Esophagus squamous epithelium (tissue), 5 donors: ENCODE measurements at places on chromosomes 2 and 18.

DNA sequence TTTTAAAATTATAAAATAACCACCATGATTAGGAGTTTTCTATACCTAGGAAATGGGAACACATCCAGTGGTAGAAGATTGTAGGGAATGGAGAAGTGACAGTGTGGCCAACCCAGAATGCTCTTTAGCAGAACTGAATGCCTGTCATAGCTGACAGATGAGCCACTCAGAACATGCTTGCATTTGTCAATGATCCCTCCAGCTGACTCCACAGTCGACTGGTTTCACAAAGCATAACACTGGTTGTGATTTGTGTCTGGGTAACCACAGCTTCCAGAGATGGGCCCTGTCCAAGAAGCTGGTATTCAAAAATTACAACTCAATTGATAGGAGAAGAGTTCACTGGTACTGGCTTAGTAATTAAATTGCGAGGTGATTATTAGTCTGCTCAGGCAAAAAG lies 9.0 kb upstream of the CTIF start:
- no peak for DNase-seq

DNA sequence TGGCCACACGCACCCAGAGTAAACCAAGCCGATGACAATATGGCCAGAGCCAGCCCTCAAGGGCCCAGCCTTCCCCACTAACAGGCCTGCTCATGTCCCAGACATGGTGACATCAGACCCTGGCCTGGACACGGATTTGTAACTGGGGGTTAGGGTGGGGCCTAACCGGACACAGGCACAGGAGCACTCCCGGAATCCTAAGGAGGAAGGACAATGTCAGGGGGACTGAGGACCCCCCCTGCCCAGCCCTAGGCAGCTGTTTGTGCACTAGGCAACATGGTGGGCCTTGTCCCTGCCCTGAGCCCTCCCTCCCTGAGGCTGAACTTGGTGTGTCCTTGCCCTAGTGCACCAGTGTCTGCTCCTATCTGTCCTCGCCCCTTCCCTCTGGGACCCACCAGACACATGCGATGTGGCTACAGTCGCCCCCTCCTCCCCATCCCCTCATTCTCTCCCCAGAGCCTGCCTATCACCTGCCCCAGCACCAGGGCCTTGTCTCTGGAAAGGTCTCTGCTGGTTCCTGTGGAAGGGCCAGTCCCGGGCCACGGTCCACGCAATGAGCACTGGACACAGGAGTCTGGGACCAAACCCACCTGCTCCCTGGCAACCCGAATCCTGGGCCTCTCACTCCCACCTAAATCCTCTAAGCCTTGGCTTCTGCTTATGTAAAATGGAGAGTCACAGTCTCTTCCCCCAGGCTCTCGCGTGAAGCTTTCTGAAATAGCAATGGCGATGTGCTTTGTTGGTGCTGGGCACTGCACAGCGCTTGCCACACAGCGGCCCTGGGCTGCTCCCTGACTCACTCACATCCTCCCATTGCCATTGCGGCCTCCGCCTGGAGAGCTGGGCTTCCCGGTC lies 76.5 kb upstream of the RAB6C start:
- DNase-seq = no peak

DNA sequence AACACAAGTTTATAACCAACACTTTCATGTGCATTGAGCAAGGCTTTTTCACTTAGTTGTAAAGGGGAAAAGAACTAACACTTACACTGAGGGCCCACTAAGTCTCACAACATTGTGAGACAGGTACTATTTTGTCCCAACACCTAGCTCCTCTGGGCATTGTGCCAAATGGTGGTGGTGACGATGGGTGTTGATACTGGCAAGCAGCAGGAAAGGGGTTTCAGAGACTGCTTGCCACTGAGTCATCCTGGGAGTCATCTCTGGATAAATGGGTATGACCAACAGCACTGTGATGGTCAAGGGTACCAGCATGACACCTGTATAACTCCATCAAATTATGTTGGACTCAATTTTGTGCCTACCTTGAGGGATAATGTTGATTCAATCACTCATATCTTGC lies 138.8 kb upstream of the ITGA6 start:
- DNase-seq = no peak

GRCh38 chr2:156309167-156309566 lies 23.4 kb downstream of the NR4A2 start:
- no peak for DNase-seq

DNA sequence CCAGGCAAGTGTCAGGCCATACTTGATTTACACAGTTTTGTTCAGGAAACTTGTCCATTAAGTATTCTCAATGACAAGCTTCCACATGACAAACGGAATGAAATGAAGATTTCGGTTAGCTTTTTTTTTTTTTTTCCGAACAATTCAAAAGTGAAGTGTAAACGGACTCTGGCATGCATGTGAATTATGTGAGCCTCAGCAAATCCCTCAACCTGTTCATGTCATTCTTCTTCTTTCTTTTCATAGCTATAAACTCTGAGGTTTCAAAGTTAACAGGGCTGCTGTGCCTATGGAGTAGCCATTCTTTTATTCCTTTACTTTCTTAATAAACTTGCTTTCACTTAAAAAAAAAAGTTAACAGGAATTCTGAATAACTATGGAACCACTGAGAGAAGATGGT lies 110.3 kb downstream of the NOL10 start:
- no peak for DNase-seq

DNA sequence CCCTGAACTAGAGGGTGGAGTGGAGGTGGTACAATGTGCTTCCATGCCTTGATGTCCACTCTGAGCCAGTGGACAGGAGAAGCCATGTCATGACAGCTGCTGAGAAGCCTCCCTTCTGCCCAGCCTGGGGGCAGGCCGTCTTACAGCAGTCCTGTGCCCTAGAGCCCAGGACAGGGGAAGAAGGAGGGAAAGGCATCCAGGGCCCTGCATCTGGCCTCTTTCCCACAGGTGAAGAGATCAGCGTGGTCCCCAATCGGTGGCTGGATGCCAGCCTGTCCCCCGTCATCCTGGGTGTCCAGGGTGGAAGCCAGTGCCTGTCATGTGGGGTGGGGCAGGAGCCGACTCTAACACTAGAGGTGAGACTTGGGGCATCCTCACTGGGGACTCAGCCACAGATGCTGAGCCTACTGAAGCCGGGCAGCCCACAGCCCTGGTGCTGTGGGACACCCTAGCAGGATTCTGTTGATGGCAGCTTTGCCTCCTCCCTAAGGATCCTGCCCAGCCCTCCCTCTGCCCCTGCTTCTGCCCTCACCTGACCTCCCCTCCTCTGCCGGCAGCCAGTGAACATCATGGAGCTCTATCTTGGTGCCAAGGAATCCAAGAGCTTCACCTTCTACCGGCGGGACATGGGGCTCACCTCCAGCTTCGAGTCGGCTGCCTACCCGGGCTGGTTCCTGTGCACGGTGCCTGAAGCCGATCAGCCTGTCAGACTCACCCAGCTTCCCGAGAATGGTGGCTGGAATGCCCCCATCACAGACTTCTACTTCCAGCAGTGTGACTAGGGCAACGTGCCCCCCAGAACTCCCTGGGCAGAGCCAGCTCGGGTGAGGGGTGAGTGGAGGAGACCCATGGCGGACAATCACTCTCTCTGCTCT lies 3.1 kb downstream of the IL36RN start:
- no peak for DNase-seq

DNA sequence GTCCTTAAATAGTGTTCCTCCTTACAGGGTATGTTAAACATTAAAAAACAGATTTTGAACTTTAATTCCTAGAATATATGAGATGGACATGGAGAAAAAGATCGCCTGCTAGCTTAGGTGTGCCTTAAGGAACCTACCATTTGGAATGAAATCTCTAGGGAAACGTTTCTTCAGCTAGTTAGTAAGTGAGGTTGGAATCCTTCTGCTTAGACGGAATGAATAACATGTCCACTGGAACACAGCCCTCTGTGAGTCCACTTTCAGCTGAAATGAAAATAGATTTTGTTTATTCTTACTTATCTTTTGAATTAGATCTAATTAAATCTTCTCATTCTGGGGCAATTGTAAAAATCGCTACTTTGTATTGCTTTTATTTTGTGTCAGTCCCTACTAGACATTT lies 28.4 kb downstream of the NAB1 start:
- no peak for DNase-seq

DNA sequence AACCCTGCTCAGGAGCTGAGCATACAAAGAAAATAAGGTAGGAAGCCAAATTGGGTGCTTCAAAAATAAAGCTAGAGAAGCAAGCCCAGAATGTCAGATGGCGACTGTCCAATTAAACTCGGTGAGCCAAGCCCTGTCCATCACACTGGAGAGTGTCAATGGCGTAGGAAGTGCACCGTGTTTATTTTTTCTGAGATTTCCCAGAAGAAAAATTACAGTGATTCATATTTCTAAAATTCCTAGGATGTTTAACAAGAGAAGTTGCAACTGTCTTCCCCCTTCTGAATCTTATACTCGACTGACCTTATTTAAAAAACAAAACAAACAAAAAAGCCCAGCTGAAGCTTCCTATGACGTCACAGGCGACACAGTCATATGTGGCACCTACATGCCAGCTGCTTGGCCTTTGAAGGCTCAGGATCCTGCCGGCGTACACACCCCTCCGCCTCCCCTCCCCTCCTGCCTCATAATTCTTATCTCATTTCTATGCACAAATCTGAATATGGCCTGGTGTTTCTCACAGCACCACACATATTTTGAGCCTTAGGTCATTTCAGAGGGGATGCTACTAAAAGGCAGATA lies 60.8 kb downstream of the MBP start:
- DNase-seq = no peak

DNA sequence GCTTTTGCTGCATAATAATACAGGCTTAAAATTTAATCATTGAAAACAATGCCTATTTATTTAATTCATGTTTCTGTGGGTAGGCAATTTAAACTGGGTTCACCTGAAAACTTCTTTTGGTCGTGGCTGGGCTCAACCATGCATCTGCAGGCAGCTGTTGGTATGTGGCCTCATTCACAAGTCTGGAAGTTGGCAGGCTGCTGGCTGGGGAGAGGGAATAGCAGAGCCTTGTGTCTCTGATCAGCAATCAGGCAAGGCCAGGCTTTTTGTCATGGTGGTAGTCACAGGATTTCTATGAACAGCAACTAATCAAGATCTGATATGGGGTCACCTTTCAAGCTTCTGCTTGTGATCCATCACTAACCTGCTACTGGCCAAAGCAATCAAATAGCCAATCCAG lies 130.1 kb upstream of the KCNJ3 start:
- no peak for DNase-seq
